ENCODE measurements at places on chromosomes 12 and 14. TPM values are rescaled to one million over a fixed set of nuclear protein-coding genes. Genes with fewer than 3 reads are reported as not detected.
A peak's percentile ranks its signal among the peaks of the same experiment; 100 is the strongest.

DNA sequence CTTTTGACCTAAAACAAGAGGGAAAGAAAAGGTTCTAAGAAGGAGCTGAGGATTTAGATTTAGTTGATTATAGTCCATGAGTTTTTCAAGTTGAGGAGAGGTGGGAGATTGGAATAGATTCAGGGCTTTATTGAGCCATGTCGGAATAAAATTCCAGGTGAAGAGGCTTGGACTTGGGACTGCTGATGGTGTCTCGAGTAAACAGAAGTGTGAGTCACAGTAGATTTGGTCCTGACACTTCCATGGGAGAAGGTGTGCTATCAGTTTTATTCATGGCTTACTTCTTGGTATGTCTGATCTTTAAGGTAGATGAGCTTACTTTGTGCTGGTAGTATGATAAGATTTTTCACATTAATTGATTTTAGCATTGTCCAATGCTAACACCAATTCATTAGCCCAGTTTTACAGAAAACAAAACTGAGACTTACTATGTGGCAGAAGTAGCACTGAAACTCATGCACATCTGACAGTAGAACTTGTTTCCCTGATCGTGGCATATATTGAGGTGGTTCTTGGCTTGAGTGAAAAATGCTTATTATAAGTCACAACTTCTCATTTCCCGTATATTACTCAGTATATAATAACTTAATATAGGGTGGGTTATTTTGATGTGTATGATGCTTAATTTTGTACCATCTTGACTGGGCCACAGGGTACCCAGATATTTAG is 172.4 kb upstream of the IGF1 start:
- no peaks in the 10 kb centered on the region for H3K27me3 ChIP-seq
- no peaks in the 10 kb centered on the region for H3K36me3 ChIP-seq
- no peak overlapping the region for H3K27ac ChIP-seq

DNA sequence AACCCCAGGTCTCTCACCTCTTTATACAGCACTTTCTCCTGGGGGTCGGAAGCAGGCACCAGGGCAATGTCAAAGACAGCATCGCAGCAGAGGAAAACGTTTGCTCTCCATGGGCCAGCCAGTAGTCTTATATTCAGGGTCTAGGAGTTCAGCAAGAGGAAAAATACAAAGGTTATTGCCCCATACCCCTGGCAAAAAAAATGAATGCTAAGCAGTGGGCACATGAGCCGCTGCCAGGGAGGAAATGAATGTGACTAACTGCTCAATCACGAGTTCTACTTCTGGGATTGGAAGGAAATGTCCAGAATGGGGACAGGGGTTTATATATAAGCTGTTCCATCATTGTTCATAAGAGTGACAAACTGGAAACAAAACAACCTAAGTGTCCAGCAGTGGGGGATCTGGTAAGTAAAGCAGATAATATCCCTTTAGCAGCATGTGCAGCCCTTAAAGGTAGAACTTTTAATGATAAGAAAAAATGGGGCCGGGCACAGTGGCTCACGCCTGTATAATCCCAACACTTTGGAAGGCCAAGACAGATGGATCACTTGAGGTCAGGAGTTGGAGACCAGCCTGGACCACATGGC is 53.8 kb downstream of the PHETA1 start:
- no peaks in the 10 kb centered on the region for H3K36me3 ChIP-seq
- no peaks in the 10 kb centered on the region for H3K4me1 ChIP-seq
- no peak overlapping the region for H3K4me3 ChIP-seq
- DNase-seq: no peak
- no peaks in the 10 kb centered on the region for H3K27me3 ChIP-seq

The HOXC9 gene
- total RNA-seq: 9.0 TPM

DNA sequence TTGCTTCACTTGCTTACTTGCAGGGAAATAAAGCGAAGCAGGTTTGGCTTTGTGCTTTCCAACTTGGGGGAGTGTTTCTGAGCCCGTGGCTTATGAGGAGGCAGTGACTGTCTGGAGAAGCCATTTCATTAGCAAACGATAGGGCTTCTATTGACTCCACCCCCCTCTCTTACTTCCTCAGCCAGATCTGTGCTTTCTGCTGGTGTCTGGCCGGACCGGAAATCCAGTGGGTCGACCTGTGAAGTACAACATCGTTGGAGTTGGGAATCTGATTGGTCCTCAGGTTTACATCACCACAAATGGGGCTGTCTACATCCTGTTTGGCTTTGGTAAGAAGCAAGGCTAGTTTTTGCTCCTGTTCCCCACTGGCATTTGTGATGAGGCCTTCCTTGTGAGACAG is 22.3 kb downstream of the FAM234B start:
- no peak overlapping the region for H3K4me3 ChIP-seq
- H3K36me3 ChIP-seq: peaks cover 7% of the 10 kb centered on the region
- no peak for DNase-seq

- DNase-seq: no peak
- H3K27ac ChIP-seq: peak overlapping the region; percentile 76
- peaks cover 5% of the 10 kb centered on the region for H3K4me1 ChIP-seq
- H3K36me3 ChIP-seq: no peaks in the 10 kb centered on the region
These were observed 85.7 kb downstream of the BTG1 start for GRCh38 chr12:92059960-92060359.

The CPSF2 gene
- 38.6 TPM for total RNA-seq

The TMEM121 gene
- 1.9 TPM for total RNA-seq

The PPP2R3C gene
- 36.6 TPM for total RNA-seq

The SIX1 gene
- total RNA-seq: 10.6 TPM

The NGB gene
- not detected for total RNA-seq
